Activated gamma-delta T cell treated with Interleukin-2 at 50 U/mL for 16 hours (primary cell): ENCODE measurements at places on chromosomes 11 and 22.
A peak's percentile ranks its signal among the peaks of the same experiment; 100 is the strongest.

DNA sequence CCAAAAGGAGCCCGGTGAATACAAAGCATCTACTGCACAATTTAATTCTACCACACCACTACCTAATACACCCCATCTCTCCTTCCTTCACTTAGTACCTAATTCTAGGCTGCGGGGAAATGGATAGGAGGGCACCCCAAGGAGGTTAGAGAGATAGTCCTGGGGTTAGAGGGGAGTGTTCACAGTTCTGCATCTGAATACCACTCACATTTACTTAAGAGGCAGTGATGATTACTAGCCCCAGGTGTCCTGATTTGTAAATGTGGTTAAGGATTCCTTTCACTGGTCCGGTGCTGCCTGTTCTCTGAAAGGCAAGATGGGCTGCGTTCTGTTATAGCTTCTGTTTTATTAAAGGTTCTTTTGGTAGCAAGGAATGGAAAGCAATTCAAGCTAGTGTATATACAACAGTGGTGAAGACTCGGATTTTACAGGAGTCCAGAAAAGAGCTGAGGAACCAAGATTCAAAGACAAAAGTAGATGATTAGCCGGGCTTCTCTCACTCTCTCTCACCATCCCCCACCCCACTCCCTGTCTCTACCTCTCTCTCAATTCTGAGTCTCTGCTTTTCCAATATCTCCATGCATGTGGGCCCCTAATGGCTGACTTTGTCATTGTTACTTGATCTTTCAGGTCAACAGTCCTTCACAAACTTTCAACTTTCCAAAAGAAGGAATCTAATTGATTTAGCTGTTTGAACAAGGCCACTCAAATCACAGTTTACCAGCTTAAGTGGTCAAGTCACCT is 8.7 kb upstream of the KCNA4 start:
- no peak for DNase-seq

GRCh38 chr11:133443206-133443747 is 89.0 kb downstream of the OPCML start:
- DNase-seq: no peak

GRCh38 chr11:98979205-98979604 is 41.5 kb upstream of the CNTN5 start:
- no peak for DNase-seq

- no peak for DNase-seq
These were observed 70.2 kb upstream of the LMO1 start for GRCh38 chr11:8333811-8334401.

DNA sequence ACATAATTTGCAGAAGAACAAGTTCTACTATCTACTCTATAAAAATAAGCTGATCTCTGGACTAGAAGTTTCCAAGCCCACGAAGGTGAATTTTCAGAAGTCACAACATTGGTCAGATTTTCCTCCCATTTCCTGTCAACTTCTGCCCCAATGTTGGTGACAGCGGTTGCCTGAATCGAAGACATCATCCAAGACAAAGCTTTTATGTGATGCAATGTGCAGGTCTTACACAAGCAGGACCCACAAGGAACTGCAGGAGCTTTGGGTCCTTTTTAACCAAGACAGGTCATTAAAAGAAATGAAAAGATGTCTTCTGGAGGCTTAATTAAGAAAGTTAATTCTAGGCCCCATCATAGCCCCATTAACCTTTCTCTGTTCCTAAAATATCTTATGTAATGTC is 125.6 kb upstream of the BLID start:
- DNase-seq: no peak

- no peak for DNase-seq
These were observed 143.7 kb upstream of the ARHGAP42 start for GRCh38 chr11:100543386-100543785.

DNA sequence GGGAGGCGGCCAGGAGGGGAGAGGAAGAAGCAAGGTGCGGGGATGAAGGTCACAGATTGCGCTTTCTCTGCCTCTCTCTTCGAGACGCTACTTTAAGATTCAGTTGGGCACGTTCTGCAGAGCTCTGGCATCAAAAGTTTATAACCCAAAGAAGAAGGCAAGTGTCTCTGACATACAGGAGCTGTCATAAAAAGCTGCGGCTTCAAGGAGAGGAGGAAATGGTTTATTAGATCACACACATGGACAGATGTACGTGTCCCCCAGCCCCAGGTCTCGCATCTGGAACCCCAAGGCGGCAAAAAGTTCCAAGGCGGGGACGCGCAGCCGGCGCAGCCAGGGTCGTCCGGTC is 589.0 kb downstream of the OPCML start:
- no peak for DNase-seq

GRCh38 chr11:70158757-70159389 is 44.2 kb upstream of the FADD start:
- no peak for DNase-seq

DNA sequence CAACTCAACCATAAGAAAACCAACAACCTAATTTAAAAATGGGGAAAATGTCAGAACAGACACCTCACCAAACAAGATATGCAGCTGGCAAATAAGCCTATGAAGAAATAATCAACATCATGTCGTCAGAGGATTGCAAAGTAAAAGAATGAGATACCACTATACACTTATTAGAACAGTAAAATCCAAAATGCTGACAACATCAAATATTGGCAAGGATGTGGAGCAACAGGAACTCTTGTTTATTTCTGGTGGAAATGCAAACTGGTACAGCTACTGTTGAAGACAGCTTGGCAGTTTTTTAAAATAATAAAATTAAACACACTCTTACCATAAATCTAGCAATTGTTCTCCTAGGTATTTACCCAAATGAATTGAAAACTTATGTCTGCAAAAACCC is 140.7 kb upstream of the B3GAT1 start:
- DNase-seq: no peak

DNA sequence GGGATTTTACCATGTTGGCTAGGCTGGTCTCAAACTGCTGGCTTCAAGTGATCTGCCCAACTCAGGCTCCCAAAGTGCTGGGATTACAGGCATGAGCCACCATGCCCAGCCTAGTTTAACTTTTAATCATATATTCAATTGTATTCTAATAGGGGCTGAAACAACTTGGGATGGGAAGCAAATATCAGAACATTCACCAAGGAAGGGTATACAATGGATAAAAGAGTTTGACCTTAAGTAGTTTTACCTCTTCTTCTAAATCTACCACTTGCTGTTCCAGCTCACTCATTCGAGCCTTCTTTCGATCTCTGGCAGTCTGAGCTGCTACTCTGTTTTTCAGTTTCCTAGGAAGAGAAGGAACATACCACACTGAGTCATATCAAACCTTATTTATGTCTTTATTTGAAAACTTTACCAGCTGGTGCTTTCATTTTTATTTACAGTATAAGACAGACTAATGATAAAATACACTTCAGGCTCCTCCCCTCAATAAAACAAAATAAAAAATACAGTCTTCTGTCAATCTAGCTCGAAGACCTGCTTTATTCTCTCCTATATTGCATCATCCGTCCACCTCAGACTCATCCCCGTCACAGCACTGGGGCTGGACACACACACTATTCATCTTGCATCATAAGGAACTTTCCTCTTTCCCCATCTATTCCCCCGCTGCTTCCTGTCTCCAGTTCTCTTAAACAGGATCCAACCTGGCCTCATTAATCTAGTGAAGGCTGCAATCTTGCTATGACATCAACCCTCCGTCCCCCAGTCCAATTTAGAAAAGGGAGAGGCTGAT is 1.4 kb downstream of the XBP1 start:
- DNase-seq: no peak

DNA sequence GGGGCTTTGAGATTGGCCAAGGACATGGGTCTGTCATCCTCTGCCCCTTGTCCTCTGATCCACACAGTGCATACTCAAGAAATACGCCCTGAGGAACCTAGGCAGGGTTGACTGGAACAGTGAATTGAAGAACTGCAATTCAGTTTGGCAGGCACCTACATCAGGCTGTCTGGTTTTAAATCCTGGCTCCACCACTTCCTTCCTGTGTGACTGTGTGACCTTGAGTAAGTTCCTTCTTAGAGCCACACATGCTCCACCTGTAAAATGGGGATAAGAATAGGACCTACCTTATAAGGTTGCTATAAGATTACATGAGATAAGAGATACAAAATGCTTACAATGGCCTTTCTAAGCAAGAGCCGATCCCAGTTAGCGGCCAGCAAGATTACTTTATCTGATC is 15.8 kb upstream of the TCF20 start:
- peak; percentile 44 for DNase-seq

DNA sequence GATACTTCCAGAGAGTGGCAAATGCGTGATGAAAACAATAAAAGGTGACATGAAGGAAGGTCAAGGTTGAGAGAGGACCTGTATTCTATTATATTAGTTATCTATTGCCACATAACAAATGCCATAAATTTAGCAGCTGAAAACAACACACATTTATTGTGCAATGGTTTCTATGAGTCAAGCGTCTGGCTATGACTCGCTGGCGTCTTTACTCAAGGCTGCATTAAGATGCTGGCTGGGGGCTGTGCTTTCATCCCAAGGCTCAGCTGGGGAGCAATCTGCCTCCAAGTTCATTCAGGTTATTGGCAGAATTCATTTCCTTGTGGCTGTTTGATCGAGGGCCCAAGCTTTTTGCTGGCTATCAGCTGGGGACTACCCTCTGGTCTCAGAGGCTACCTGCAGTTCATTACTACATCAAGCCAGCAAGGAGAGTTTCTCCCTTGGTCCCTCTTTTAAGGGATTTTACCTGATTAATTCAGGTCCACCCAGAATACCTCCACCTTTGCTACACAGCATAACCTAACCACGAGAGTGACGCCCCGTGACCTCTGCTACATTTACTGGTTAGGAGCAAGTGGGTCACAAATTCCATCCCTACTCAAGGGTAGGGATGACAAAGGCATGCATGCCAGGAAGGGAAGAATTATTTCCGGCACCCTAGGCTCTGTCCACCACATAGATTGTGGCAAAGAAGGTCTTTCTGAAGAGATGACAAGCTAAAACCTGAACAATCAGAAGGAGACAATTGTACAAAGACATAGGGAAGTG is 549.1 kb downstream of the MN1 start:
- no peak for DNase-seq

GRCh38 chr11:120908461-120909181 is 115.3 kb upstream of the TBCEL start:
- DNase-seq: peak; percentile 8

DNA sequence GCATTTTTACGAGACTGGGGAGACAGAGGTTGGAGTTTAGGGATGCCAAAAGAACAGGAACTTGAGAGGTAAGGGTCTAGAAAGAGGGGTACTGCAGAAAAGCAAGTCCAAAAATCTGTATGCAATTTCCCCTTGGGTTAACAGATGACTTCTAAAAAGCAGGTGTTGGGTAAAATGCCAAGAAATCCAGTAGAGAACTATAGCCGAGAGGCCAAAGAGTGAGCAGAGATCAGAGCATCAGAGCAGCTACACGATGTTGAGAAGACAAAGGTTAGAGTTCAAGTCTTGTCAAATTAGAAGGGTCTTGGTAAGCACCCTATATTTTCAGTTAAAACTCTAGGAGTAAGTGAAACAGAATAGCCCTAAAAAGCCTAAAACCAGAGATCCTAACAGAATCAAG is 145.2 kb downstream of the FCHSD2 start:
- no peak for DNase-seq

DNA sequence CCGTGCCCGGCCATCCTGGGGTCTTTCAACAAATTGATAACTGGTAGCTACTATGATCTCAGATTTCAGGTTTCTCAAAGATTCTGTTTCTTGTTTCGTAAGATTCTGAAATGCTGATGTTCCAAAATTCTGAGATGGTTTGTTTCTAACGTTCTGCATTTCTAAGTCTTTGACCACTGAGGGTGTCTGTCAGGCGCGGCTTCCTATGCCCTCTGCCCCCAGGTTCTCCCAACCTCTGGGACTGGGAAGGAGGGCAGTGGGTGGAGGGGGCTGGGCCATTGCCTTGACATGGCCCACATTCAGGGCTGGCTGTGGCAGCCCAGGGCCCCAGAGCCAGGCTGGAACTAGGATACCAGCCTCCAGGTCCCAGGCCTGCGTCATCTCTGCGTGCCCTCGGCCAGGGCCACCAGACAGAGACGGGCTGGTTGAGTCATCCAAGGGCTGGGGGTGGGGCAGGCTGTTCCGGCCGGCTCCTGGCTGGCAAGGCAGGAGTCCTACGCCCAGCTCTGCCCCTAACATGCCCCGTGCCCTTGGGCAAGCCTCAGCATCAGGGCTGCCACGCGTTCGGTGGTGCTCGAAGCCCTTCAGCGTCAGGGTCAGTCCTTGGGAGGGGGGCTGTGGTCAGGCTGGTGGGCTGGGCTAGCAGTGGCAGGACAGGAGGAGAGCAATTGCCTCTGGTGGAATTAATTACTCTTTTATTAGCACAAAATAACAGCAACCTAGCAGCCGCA is 5.2 kb downstream of the TMEM134 start:
- no peak for DNase-seq

DNA sequence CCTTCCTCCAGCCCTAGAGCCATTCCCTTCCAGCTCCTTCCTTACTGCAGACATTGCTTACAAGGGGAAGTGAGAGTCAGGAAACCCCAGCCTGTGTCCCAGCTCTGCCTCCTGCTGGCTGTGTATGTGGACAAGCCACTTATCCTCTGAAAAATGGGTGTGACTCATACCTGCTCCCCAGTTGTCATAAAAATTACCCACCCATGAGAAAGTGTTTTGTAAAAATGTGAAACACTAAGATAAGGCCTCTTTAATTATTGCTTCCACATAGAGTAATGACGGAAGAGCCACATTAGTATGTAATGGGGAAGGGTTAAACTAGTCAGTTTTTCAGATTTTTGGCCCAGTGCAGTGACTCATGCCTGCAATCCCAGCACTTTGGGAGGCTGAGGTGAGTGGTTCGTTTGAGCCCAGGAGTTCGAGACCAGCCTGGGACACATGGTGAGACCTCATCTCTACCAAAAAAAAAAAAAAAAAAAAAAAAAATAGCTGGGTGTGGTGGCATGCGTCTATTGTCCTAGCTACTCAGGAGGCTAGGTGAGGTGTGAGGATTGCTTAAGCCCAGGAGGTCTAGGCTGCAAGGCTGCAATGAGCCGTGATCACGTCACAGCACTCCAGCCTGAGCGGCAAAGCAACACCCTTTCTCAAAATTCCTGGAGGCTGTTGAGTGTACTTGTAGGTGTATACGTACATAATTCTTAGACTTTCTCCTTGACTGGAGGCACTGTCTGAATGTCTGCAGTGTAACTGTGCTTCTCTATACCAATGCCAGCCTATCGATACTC is 84.9 kb downstream of the CTTN start:
- no peak for DNase-seq

DNA sequence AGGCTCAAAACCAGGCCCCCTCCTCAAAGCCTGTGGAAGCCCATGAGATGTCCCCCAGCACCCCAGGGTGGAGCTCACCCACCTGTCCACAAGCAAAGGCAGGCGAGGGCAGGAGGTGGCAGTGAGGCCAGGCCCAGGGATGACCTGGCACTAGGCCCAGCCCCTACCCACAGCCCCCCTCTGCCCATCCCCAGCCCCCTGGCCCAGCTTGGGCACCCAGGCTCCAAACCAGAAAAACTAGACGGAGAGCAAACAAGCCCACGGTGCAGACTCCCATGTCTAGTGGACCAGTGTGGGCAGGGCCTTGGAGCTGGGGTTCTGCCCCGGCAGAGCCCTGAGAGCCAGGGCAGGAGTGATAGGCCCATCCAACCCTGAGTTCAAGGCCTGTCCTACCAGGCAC is 16.9 kb upstream of the TBX1 start:
- DNase-seq: no peak

GRCh38 chr11:132464003-132464342 is 1068.3 kb downstream of the OPCML start:
- DNase-seq: no peak

GRCh38 chr22:28029201-28029948 is 110.3 kb upstream of the PITPNB start:
- no peak for DNase-seq
